Foreskin keratinocyte (primary cell): ENCODE measurements at places on chromosomes 2 and 18. TPM values are rescaled to one million over a fixed set of nuclear protein-coding genes. Genes with fewer than 3 reads are reported as not detected.

ADAM23 gene
- 0.11 and 0.27 TPM in 2 replicates for polyA plus RNA-seq

IL1B gene
- 69.6 and 88.5 TPM in 2 replicates for polyA plus RNA-seq

SDC1 gene
- 824 and 890 TPM in 2 replicates for polyA plus RNA-seq

ACVR1C gene
- polyA plus RNA-seq, result not detected in 2 replicates

TRABD2A gene
- 0.45 and 1.6 TPM in 2 replicates for polyA plus RNA-seq

CACNB4 gene
- 0.02 and 0.03 TPM in 2 replicates for polyA plus RNA-seq
